ENCODE measurements at places on chromosomes 5 and 9.

GRCh38 chr9:130713286-130713960 is 19.8 kb downstream of the EXOSC2 start:
- no peak for DNase-seq

DNA sequence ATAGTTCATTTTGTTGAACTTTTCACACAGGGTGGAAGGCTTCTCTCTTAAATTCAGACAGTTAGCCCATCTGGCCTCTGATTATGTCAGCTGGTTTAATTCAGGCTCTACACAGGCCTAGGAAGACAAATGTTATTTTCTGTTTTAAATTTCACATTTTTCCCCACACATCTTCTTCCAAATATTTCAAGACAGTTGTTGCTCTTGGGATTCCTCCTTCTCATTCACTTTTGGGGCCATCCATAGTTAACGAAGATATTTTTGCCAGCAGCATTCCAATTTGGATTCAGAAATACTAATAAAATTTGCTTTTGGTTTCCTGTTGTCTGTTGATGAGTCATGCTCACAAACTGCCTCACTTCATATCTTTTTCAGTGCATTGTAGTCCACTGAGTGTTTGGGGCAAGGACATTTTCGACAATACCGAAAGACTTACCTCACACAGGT is 475.4 kb downstream of the DMAC1 start:
- DNase-seq, result no peak

- no peak for DNase-seq
Observed at GRCh38 chr9:92191801-92192200, 76.6 kb upstream of the SPTLC1 start.

DNA sequence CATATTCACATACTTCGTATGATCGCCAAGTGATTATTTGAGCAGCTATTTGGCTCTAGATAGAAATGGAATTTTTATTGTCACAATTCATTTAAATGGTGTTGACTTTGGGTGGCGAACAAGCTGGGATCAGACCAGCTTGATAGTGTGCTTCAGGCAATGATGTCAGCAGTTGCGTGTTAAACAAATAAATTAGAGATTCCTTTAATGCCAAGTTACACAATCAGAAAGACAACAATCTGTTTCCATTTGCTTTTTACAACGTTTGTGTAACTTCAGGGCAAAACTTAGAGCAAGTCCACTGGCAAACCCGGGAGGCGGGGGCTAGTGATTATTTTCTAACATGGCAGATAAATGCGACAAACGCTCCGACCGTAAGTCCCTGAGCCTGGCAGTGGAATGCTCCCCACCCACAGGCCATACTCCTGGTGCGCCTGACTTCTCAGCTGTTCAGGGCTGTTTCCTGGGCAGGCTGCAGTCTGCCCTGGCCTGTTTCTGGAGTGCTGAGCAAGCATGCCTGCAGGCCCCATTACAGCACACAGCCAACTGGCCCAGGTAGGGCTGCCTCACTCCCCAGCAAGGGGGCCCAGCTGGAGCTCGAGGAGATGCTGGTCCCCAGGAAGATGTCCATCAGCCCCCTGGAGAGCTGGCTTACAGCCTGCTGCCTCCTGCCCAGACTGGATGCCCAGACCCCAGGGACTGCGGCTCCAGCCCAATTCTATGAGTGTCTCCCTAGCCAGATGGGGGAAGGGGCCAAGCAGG is 88.7 kb downstream of the BASP1 start:
- DNase-seq, result no peak

GRCh38 chr5:97764700-97765099 is 581.7 kb upstream of the RIOK2 start:
- DNase-seq, result no peak

DNA sequence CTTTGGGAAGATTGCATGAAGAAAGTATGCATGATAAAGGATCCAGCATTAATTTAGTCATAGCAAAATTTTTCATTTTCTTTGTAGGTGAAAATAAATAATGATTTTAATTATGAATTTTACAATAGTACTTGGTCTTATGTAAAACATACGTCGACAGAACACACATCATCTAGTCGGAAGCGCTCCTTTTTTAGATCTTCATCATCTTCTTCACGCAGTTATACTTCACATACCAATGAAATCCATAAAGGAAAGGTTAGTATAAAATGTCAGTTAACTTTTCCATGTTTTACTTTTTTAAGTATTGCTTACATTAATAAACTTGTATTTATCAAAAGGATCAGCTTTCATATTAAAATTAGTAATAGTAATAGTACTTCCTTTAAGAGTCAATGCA is 35.8 kb downstream of the C7 start:
- DNase-seq, result no peak

DNA sequence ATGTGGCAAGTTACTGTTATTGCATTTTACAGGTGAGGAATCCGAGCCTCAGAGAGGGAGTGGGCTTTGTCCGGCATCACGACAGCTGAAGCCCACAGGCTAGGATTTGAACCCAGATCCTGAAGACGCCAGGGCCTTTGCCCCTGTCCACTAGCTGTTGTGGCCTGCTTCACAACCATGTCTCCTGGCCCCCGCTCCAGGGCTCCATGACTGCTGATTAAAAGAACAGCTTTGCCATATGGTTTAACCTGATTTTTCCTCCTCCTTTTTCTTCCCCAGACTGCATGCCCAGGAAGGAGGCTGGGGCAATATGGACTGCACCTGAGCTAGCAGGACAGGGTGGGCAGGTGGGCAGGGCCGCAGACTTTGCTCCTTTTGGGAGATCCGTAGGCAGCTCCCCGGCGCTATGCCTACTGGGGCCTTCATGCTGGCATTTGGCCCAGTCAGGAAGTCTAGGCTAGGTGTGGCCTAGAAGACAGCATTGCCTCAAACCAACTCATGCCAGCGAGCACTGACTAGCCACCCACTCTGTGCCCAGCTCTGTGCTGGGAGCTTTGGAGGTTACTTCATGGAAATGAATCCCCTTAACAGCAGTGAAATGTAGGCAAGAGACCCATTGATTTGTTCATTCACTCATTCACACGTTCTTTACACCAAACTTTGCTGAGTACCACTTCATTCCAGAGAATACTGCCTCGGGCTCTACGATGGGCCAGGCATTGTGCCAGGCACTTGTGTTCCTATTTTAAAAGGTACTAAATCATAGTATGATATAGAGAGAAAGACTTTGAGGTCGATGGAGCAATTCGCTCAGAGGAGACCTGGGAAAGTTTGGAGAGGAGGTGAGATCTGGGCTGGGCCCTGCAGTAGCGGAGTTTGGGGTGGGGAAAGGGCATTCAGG is 94.3 kb upstream of the CPEB4 start:
- DNase-seq, result no peak

GRCh38 chr9:135582541-135582940 is 21.0 kb downstream of the PAEP start:
- DNase-seq, result no peak

- DNase-seq, result no peak
Observed at GRCh38 chr9:75116306-75116705, 28.0 kb downstream of the OSTF1 start.

GRCh38 chr5:135227064-135228022 is 171.7 kb downstream of the MACROH2A1 start:
- no peak for DNase-seq

- DNase-seq, result no peak
Observed at GRCh38 chr5:140262839-140263238, 40.1 kb downstream of the PFDN1 start.

- no peak for DNase-seq
Observed at GRCh38 chr9:134329886-134330285, 3.6 kb downstream of the RXRA start.

GRCh38 chr5:173301695-173302545 is 26.3 kb downstream of the STC2 start:
- DNase-seq, result no peak

- DNase-seq, result no peak
Observed at GRCh38 chr5:160649304-160649703, 202.7 kb downstream of the ATP10B start.

- no peak for DNase-seq
Observed at GRCh38 chr5:95791751-95792150, 30.8 kb downstream of the GLRX start.

- DNase-seq, result no peak
Observed at GRCh38 chr9:130171226-130172148, 717 bp upstream of the NCS1 start.

DNA sequence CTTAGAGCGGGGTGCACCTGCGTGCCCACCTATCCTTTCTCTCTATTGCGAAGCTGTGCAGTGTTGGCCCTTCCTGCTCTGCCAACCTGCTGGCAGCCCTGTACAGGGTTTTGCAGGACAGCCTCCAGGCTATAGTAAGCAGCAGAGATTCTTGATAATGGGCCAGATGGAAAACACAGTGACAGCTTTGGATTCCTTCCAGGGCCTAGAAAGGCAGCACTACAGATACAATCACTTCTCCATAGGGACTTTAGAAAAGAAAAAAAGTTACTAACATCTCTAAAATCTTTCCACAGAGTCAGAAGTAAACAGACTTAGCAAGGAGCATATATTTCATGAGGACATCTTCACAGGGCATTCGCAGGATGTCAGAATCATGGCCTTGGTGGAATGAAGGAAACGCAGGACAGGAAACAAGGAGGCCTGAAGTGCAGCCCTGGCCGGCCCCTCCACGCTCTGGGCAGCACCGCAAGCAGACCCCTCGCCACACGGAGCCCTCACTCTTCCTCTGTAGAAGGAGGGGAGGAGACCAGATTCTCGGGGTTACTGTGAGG is 172.1 kb upstream of the GAS1 start:
- no peak for DNase-seq

GRCh38 chr9:9592104-9592503 is 1020.7 kb downstream of the PTPRD start:
- no peak for DNase-seq

- DNase-seq, result no peak
Observed at GRCh38 chr9:131475956-131476776, 26.6 kb upstream of the POMT1 start.

DNA sequence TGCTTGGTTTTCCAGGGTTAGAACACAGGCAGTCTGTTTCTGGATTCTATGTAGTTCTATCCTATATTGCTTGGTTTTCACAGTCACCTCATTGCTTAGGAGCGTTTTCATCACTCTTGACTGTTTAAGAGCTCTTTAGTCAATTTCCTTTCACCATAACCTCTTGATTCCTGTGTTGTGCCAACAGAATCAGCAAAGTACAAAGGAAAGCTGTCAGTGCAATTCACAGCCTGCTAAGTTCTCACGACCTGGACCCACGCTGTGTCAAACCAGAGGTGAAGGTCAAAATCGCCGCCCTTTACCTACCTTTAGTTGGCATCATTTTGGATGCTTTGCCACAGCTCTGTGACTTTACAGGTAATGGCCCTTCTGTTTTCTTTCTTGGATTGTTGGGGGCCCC is 199.9 kb downstream of the DOCK8 start:
- no peak for DNase-seq

GRCh38 chr5:16870878-16871277 is 65.2 kb downstream of the MYO10 start:
- DNase-seq, result no peak

GRCh38 chr5:141951332-141951781 is 6.6 kb downstream of the PCDH12 start:
- DNase-seq, result no peak

DNA sequence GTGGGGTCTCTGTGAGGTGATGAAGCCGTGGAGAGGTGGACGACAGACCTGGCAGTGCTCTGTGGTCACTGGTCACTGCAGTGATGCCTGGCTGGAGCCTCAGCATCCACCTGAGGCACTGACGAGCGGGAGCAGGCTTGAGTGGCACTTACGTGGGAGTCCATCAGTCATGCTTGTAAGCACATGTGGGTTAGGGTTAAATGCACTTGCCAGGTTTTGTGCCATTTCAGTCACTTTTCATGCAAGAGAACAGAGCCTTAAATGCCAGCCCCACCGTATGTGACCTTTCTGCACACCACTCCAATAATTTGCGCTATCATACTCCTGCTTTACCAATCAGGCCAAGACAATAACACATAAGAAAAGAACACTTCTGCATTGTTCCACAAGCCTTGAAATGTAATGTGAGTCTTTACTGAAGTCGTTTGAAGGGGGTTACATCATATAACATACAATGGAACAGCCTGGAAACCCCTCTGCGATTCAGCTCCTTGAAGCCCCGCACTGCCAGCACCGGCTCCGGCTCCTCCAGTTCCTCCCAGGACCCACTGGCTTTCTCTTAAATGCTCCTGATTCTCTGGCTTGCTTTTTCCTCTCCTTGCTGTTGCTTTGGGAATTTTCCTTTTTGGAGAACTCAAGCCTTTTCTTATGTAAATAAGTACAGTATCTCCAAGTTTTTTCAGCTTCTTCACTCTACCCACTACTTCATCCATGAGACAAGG is 59.4 kb upstream of the CTXN3 start:
- no peak for DNase-seq

GRCh38 chr5:38675443-38675842 is 119.0 kb upstream of the LIFR start:
- no peak for DNase-seq

- DNase-seq, result no peak
Observed at GRCh38 chr5:167241436-167242067, 1049.9 kb upstream of the WWC1 start.

DNA sequence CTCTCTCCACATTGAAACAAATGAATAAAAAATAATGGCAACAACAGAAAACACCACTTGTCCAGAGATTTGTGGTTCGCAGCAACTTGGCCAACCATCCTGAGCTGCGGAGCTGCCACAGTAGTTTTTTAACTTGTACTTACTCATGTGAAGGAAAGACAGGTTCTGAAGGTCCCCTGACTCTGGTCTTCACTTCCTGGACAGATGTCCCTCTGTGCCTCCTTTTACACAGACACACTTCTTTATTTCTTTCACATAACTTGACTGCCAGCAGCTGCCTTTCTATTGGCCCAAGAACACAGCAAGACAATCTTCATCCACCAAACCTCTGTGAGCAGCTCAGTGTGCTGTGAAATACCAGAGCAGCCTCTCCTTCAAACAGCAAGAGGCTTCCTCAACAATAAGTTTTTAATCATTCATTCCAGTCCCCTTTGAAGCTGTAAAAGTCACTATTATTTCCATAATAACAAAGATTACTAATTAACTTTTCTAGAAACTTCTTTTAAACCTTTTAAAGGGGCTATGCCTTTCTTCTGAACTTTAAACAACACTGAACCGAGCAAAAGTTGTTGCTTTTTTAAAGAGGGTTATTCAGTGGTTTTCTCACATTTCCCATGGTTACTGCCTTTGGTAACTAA is 198.7 kb downstream of the NR2F1-AS1 start:
- DNase-seq, result no peak

DNA sequence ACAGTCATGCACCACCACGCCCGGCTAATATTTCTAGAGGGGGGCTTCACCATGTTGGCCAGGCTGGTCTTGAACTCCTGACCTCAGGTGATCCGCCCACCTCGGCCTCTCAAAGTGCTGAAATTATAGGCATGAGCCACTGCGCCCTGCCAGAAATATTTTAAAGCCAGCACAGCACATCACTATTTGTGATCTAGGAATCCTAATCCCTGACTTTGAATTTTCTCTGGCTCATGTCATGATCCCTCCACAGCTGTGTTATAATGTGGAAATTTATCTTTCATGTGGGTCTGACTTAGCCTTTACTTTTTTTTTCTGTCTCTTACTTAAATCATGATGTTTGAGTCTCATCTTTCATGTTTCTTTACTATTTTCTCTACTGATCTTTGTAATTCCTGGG is 18.7 kb upstream of the ITGA1 start:
- no peak for DNase-seq

DNA sequence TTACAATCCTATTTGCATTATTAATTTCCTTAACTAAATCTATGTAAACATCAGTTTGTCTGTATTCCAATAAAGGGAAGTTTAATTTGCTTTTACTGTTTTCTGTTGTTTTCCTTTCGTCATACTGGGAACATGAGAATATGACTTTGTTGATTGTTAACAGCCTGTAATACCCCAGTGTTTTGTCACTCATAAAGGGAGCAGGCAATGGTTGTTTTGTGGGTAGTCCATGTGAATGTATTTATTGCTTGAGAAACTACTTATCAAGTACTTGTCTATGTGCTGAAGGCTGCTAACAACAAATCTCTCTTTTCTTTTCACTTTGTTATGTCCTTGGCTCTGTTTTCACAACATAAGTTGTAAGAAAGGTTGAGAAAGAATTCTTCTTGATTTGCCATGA is 1070.2 kb upstream of the ACO1 start:
- DNase-seq, result no peak

All from T-helper 22 cell (primary cell).